ENCODE measurements at places on chromosomes 13 and 19. TPM values are rescaled to one million over a fixed set of nuclear protein-coding genes. Genes with fewer than 3 reads are reported as not detected.

The ZFP14 gene
- 3.1 TPM for total RNA-seq

The FFAR1 gene
- not detected for total RNA-seq

The CADM4 gene
- total RNA-seq, result 0.67 TPM

The CBY2 gene
- total RNA-seq, result not detected

GRCh38 chr13:109533350-109533749 lies 253.0 kb downstream of the IRS2 start:
- DNase-seq, result no peak

- no peak for DNase-seq
Observed at GRCh38 chr13:65330287-65330686, 1899.8 kb downstream of the PCDH9 start.

GRCh38 chr19:34787059-34787824 lies 14.2 kb upstream of the ZNF599 start:
- no peak for DNase-seq

GRCh38 chr19:49132974-49133609 lies 13.7 kb downstream of the PPFIA3 start:
- DNase-seq, result no peak

- DNase-seq, result peak; percentile 30
Observed at GRCh38 chr13:42997381-42997780, 5.3 kb upstream of the EPSTI1 start.

DNA sequence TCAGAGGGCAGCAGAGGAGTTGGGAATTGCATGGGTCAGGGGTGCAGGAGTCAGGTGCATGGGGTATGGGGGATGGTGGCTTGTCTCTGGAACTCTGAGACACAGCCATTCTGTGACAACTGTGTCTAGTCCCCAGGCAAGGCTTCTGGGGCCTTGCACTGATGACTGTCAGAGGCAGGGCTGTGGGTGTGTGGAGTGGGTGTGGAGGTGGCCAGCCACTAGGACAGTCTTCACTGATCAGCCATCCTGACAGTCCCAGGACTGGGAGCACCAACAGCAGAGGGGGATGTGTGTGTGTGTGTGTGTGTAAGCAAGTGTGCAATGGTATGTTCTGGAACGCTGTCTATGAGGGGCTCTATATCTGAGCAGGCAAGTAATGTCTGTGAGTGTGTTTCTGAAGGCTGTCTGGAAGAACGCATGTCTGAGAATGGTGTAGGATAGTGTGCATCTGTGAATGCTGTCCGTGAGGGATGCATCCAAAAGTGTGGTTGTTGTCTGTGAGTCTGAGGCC lies 5.4 kb downstream of the NUMBL start:
- DNase-seq, result no peak

DNA sequence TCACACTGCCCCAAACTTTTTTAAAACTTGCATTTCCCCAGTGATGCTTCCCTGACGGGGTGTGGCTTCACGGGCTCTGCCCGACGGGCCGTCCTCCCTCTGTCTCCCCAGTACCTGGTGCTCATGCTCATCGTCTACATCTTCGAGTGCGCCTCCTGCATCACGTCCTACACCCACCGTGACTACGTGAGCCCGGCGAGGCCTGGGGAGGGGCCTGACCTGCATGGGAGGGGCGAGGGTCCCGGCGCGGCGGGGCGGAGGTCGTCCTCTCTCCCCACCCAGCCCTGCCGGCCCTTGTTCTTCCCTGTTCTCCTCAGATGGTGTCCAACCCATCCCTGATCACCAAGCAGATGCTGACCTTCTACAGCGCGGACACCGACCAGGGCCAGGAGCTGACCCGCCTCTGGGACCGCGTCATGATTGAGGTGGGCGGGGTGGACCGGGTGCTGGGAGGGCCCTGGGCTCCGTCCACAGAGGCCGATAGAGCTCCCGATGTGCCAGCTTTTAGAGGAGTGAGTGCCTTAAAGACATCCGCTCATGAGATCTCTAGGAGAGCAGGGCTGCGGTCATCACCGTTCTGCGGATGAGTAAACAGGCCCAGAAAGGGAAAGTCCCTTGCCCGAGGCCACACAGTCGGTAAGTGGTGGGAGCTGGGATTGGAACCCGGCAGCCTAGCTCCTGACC lies 6.9 kb downstream of the UPK1A start:
- peak; percentile 80 for DNase-seq

GRCh38 chr13:51815848-51816247 lies 11.9 kb upstream of the DHRS12 start:
- no peak for DNase-seq

Measured in activated naive CD4-positive, alpha-beta T cell treated with anti-CD3 and anti-CD28 coated beads for 36 hours (primary cell).